ENCODE measurements at places on chromosomes 6 and 20.

GRCh38 chr6:63807056-63807455, 171.5 kb downstream of the PHF3 start:
- no peak for DNase-seq

- DNase-seq = no peak
Measured at GRCh38 chr20:33881989-33882388, 70.8 kb downstream of the CHMP4B start.

- DNase-seq = no peak
Measured at GRCh38 chr6:126546541-126547120, 206.7 kb downstream of the CENPW start.

- DNase-seq = no peak
Measured at GRCh38 chr6:35717449-35718374, 19.1 kb upstream of the ARMC12 start.

DNA sequence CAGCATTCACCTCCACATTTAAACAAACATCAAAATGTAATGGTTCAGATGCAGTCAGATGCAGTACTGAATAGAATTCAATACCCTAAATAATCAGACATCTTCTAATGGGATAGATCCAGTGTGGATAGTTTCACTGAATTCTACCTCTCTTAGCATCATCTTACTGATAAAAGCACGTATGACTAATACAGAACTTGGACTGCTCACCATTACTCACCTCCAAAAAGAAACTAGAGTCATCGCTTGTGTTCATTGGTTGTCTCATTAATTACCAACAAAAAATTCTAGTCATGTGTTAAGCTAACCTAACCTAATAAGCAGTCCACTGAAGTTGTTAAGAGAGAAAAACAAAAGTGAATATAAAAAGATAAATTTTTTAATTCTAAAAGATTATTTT, 165.9 kb upstream of the IRAK1BP1 start:
- DNase-seq = no peak

- DNase-seq = no peak
Measured at GRCh38 chr6:105872249-105872648, 213.9 kb upstream of the PRDM1 start.

DNA sequence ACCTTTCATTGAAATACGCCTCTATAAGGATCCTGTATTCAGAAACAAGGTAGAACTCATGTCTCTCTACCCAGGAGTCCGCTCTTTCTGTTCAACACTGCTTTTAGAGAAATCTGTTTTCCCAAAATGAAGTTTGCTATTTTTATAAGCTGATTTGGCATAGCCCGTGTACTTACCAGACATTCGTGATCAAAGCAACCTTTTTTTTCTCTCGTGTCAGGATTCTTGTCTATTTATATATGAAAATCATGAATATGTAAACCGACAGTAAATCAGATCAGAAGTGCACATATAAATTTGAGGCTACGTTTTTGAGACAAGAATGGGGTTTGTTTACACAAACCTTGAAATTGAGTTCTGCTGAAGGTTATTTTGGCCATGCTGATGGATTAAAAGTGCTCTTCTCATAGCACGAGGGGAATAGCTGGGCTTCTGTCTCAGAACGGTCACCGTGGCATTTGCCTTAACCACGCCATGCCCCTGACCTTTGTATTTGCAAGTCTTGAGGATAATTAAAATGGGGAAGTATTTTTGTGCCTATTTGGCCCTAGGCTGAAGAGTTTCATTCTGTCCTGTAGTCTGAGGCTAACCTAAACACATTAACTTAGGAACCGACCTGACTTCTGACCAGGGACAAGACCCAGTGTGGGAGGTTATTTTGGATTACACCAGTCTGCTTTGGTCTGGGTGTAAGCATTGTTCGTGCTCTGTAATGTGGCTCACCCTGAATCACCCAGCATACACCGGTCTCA, 118.6 kb downstream of the MAP3K4 start:
- DNase-seq = no peak

- DNase-seq = peak; percentile 63
Measured at GRCh38 chr6:52976591-52977035, 18.5 kb downstream of the GSTA4 start.

DNA sequence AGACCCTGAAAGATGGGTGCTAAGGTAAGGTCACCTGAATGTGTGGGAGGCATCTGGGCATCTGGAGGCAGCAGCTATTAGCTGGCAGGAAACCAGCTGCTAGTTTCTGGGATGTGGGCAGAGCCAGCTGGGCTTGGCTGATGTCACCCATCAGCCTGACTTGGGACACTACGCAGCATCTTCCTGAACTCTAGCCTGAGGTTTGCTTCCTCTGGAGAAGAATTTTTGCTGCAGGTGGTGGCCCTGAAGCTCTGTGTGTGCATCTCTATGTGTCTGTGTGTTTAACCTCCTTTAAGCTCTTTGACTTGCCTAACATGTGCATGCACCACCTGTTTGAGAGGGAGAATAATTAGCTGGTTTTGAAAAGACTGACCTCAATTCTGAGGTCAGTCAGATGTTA, 465.1 kb upstream of the CHD6 start:
- DNase-seq = no peak

- DNase-seq = no peak
Measured at GRCh38 chr20:51129147-51129776, 106.4 kb upstream of the KCNG1 start.

DNA sequence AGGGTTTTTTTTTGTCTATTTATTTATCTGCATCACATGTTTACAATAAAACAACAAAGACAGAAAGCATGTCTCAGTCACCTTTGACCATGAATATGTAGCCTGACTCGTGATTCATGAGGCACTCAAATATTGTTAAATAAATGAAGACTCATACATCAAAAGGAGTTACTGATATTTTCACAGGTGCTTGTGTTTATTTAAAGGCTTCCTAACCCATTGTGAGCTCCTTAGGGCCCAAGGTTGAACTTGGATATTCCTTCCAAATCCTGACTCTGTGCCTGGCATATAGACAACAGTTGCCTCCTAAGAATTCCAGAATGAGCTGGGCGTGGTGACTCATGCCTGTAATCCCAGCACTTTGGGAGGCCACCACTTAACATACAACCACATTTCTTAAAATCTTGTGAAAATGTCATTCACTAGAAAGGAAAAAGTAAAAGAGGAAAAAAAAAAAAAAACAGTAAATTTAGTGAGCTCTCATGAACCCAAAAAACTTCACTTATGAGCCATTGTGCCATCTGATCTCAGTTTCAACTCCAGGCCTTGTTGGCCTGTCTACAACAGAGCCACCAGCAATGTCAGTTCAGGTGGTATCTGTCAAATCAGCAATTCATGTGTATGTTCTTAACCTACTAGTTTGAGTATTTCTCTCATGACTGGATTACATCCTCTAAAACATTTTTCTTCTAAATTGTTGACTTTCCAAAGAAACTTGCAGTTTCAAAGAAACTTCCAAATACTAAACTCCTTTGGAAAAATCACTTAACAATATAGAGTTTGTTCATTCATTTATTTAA, 162.7 kb upstream of the MARCKS start:
- DNase-seq = no peak

All from T-helper 2 cell treated with Interferon-gamma antibody and Interleukin-4, amounts not matched to agents 5 μg/mL and 100 μg/mL, for 36 hours (primary cell).